ENCODE measurements at places on chromosomes 12 and 14. TPM values are rescaled to one million over a fixed set of nuclear protein-coding genes. Genes with fewer than 3 reads are reported as not detected.

PLEKHG7 gene
- not detected for total RNA-seq

- DNase-seq = no peak
Measured at GRCh38 chr12:51862947-51863346, 14.4 kb upstream of the FIGNL2 start.

DNA sequence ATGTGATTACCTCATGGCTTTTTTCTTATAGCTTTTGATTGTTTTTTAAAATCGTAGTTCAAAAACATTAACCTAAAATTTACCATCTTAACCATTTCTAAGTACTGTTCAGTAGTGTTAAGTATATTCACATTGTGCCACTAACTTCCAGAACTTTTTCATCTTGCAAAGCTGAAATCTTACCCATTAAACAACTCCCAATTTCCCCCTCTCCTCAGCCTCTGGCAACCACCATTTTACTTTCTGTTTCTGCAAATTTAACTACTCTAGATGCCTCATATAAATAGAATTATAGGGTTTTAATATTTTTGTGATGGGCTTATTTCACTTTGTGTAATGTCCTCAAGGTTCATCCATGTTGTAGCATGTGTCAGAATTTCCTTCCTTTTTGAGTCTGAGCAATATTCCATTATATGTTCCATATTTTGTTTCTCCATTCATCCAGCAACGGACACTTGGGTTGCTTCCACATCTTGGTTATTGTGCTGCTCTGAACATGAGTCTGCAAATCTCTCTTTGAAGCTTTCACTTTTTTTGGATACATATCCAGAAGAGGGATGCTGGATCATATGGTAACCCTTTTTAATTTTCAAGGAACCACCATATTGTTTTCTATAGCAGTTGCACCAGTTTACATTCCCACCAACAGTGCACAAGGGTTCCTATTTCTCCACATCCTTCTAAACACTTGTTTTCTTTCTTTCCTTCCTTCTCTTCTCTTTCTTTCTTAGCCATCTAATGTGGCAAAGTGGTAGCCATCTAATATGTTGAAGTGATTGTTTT is 5.0 kb downstream of the HIF1A start:
- no peak for DNase-seq

GRCh38 chr12:52686063-52686462 is 5.9 kb upstream of the KRT1 start:
- no peak for DNase-seq

- DNase-seq = no peak
Measured at GRCh38 chr12:124938108-124938507, 23.7 kb upstream of the UBC start.

DNA sequence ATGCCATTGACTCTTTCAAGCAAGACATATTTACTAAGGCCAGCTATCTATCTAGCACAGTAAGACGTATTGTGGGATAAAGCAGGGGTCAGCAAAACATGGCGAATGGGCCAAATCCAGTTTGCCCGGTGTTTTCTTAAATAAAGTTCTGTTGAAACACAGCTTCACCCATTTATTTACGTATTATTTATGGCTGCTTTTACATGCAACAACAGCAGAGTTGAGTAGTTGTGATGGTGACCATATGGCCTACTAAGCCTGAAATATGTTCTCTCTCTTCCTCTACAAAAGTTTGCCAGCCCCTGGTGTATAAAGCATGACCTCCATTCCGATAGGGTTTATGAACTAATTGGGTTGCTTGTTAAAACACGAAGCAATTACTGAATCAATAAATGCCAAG is 322.1 kb downstream of the CCDC91 start:
- DNase-seq = no peak

- no peak for DNase-seq
Measured at GRCh38 chr14:94334872-94335271, 11.7 kb upstream of the SERPINA6 start.

- no peak for DNase-seq
Measured at GRCh38 chr14:62722406-62722805, 322.9 kb downstream of the KCNH5 start.

DNA sequence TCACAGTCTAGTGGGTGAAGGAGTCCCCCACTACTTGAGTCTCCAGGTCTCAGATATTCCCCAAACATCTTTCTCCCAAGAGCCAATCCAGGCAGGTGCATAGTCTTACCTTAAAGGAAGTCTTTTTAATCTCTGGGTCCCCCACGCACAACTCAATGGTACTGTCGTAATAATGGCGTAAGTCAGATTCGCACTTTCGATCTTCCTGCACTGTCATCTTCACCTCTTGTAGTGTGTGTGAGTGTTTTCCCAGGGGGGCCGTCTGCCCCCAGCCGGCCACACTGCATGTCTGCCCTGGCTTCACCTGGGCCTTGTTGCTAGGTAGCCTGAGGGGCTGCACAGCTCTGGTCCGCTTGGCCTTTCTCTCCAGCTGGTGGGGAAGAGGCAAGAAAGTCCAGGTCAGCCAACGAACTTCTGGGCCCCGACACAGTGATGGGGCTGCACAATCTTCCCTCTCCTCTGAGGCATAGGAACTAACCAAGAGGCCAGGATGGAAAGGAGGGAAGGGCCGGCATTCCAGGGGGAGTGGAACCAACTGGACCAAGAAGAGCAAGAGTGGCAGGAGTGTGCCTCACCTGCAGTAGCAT is 2.1 kb downstream of the GZMB start:
- DNase-seq = no peak

GRCh38 chr12:125357561-125357960 is 292.3 kb downstream of the AACS start:
- no peak for DNase-seq

DNA sequence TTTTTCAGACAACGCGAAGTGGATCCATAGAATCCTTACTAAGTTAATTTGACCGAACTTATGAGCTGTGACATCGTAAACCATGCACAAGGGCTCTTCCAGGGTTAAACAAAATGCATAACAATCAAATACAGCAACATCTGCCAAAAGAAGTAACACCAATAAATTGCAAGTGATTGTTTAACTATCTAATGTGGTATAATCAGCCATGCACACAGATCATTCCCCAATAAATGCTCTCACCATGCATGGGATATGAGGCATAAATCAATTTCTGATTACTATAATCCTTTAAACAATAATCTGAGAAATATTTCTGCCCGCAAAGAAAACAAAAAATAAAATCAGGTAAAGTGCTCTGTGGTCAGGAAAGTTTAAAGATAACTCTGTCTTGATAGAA is 7.7 kb upstream of the PLEKHG7 start:
- DNase-seq = no peak

PMCH gene
- not detected for total RNA-seq

GRCh38 chr12:11794751-11795150 is 145.3 kb downstream of the ETV6 start:
- DNase-seq = no peak

ABCC9 gene
- 55.1 TPM for total RNA-seq

DNA sequence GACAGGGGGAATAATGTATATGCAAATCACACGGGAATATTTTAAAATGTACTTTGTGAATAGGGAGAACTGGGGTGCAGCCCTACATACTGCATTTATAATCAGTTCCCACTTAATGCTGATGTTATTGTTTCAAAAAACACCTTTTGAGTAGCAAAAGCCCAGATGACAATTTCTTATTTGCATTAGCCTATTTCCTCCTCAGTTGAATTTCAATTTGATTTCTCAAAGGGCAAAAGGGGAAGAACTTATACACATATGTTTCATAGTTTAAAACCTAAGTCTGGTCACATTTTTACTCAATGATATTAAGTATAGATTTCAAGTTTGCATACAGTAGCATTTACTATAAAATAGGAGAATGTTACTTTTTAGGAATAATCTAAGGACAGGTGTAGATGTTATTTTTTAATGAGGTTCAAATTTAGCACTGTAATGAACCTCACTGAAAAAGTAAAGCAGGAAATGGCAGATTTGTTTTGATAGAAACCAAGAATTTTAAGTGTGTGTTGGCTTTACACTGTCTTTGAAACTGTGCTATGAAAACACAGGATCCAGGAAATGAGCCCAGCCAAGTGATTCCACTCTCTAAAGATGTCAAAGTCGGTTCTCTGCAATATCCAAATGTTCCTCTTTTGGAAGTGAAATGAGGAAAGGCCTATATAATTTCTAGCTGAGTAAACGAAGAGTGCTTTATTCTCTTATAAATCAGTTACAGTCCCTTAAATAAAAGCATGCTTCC is 367.4 kb downstream of the BTG1 start:
- DNase-seq = no peak

- DNase-seq = no peak
Measured at GRCh38 chr12:125436686-125437085, 371.5 kb downstream of the AACS start.

- no peak for DNase-seq
Measured at GRCh38 chr12:124742678-124743077, 121.0 kb downstream of the SCARB1 start.

GRCh38 chr12:20314328-20314727 is 54.0 kb upstream of the PDE3A start:
- DNase-seq = no peak

CHST11 gene
- total RNA-seq = 15.4 TPM

HCAR1 gene
- 6.1 TPM for total RNA-seq

AKAP5 gene
- total RNA-seq = 0.45 TPM

DNA sequence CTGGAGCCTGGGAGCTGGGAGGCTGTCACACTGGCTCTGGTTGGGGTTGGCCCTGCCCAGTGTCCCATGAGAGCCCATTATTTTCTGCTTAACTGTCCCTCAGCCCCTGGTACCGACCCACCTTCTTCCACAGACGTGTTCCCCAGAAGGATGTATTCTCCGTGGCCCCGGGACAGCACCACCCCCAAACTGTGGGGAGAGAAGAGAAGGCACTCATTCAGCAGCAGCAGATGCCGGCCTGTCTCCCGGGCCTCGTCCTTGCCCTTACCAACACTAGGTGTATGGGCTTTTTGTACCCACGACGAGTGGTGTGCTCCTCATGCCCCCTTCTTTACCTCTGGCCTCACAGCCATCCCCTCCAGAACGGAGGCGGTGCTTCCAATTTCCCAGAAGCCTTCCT is 38.1 kb downstream of the LRTM2 start:
- DNase-seq = peak; percentile 76

SYT10 gene
- total RNA-seq = not detected
